ENCODE measurements at places on chromosomes 5 and 9. TPM values are rescaled to one million over a fixed set of nuclear protein-coding genes. Genes with fewer than 3 reads are reported as not detected.

DNA sequence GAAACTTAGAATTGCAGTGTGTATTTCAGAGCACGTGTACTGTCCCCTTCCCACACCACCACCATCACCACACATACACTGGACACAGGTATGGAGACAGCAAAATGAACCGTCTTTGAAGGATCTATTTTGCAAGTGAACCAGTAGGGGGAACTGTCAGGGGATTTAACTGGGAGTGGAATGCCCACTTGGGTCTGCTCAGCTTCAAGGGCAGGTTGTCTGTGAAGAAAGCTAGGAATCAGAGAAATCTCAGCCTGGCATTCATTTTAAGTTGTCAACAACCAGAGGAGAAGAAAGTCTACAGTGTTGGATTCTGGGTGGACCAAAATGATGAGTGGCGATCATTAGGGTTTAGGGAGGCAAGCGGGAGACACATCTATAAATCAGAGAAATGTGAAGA lies 147.0 kb downstream of the DCP2 start:
- DNase-seq: no peak

DNA sequence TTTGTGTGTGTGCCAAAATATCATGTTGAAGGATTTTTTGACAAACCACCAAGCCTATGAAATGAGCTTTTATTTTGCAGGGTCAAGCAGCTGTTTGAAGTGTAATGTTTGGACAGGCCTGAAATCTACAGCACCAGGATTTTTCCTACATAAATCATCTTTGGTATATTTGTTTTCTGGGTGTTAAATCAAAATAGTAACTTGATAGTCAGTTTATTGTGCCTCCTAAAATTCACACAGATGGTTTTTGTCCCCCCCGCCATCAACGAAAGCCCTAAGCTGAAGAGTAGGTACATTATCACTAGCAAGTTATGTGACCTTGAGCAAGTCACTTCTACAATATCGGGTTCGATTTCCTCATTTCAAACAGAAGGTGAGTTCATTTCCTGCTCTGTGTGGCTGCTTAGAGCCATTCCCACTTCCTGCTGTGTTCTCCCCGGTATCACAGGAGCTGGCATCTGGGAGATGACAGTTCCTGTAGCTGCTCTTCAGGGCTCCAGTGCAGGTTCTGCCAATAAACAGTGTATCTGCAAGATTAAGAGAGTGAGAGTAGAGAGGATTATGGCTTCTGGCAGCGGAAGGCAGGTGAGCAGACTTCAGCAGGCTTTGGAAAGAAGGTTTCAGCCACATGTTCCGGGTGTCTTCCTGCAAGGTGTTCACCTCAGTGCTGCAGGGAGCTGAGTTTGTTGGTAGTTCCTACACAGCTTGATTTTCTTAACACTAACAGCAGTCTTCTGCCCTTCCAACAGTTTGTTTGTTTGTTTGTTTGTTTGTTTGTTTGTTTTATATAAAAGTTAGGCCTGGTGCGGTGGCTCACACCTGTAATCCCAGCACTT lies 48.4 kb upstream of the GNE start:
- no peak for DNase-seq

GRCh38 chr5:134464988-134465815 lies 53.5 kb upstream of the CDKN2AIPNL start:
- no peak for DNase-seq

DNA sequence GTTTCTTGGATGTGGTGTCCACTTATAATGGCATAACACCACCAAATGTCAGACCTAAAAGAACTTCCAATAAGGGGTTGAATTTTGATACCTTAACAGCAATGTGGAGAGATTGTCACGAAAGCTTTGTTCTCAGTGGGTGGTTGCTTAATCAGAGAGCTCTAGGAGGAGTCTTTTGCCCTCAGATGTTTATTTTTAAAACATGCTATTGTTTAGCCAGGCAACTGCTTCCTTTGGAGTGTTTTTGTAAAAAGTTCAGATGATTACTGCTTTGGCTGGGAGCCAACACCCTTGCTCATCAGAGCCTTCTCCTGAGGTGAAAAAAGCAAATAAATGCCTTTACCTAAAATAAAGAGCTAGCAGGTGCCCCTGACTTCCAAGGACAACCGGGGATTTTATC lies 65.0 kb downstream of the SLC1A1 start:
- no peak for DNase-seq

DNA sequence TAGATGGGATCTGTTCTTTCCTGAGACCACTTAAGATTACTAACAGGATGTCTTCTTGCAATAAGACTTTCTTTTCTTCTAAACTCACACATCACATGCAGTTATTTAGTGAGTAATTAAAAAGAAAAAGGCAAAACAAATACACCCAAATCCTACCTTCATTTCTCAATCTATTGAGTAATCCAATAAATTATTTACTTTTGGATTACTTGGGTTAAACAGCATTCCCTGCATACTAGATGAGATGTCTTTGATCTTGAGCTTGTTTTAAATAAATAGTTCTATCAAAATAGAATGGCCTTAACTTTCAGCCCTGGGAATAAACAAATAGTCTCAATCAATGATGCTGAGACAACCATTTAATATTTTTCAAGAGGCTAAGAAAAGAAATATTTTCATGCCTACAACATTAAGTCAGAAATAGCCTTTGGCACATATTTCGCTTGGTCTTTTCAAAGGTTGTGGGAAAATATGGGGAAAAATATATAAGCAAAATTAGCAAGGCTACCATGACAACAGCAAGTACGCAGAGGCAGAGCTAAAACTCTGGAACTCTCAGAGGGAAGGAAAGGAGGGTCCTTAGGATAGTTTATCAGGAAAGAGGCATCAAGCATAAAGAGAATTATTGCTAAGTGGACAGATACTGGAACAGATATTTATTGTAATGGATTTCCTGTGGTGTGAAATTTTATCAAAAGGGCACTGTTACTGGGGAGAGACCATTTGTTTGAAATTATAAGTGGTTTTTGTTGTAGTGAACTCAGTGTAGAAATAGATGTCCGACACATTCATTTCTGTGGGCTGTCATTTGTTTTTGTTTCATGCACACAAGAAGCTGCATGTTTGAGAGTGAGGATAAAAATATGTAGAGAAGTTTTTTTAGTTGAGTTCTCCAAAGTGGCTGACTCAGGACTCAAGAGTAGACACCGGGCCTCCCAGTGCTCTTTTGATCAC lies 70.2 kb upstream of the CDH6 start:
- DNase-seq: no peak

- DNase-seq: no peak
These were observed 45.5 kb downstream of the GPBP1 start for GRCh38 chr5:57219386-57219785.

GRCh38 chr9:134487066-134487710 lies 154.4 kb upstream of the COL5A1 start:
- DNase-seq: no peak

DNA sequence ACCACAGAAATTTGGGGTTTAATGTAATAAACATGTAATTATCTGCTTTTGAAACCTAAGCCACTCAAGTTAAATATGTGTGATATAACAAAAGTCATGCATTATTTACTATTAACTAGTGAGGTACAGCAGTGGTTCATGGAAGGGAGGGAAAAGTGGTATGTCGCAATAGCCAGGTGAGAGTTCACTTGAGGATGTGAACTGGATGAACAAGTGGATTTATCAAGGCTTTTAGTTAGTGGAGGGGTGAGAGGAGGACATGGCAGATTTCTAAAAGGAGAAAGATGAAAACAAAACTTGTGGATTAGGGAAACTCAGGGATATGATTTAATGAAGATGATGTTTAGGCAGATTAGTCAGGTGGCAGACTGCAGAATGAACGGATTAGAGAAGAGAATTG lies 141.3 kb upstream of the NFIB start:
- DNase-seq: no peak

GRCh38 chr5:101080462-101081240 lies 177.6 kb upstream of the ST8SIA4 start:
- DNase-seq: no peak

DNA sequence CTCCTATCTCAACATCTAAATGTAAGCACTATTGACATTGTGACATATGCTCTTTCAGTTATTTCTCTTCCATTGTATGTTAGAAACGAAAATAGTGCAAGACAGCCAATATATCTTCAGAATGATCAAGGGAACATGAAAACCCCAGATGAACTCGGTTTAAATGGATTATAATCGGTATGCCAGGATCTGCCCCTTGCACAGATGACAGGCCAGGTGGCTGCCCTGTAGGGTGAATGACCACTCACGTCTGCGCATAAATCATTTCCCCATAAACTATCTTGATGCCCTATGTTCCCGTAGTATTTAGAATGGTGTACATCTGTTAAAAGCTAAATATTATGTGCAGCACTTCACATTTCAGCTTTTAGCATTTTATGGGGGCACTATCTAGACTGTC lies 69.7 kb upstream of the RANBP3L start:
- DNase-seq: no peak

DNA sequence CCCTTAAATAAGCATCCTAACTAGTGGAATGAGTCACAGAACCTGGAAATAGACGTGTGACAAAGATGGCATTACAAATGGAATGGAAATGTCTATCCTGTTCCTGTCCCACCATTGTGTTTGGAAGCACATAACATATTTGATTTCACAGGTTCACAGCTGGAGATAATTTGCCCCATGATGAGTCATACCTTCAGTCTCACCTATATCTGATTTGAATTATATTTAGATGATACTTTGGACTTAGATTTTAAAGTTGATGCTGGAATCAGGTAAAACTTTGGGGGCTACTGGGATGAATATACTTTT lies 92.5 kb downstream of the CEMIP2 start:
- no peak for DNase-seq

DNA sequence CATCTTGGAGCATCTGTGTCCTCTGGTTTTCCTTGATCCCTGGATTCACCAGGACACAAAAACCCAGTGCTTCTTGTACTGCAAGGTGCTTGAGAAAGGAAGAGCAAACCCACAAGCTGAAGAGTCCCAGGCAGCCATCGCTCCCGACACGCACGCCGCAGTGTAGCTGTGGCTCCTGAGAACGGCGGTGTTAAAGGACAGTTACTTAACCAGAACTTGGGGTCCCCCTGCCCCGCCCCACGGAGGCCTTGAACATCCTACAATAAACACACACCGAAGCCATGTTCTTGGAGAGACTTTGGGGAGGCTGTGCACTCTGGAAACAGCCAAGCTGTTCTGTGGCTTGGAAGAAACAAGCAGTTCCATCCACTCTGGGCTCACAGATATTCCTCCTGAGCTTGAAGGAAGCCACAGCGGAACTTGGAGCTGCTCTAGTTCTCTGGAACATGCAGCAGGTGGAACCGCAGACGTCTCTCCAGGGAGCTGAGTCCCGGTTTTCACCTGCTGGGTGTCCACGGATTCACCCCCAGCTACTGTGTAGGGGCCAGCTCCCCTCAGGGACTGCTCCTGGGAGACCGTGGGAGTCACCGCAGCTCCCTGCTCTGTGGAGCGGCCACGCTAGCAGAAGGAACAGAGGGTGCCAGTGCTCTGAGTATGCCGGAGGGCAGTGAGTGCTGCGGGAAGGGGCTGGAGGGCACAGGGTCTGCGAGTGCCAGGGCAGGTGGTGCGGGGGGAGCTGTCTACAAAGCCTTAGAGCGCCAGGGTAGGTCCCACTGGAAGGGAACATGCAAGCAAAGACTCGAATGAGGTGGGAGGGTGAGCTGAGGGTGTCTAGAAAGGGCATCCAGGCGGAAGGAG lies 107.3 kb downstream of the ADAMTS2 start:
- no peak for DNase-seq

ADGRV1 gene
- 1.8 TPM for total RNA-seq

IRX1 gene
- not detected for total RNA-seq

ANXA2R gene
- 4.6 TPM for total RNA-seq
